NCI-H187 (cell line): ENCODE measurements at places on chromosomes 12 and 14.
A peak's percentile ranks its signal among the peaks of the same experiment; 100 is the strongest.

GRCh38 chr12:104303538-104304151, at the start of gene EID3:
Gene EID3 (plus strand): TSS chr12:104303739. CDS start chr12:104303935, 196 bp downstream.
- no peak for DNase-seq

- DNase-seq, result no peak
Observed at GRCh38 chr12:52909331-52909730, 4.5 kb upstream of the KRT8 start.

DNA sequence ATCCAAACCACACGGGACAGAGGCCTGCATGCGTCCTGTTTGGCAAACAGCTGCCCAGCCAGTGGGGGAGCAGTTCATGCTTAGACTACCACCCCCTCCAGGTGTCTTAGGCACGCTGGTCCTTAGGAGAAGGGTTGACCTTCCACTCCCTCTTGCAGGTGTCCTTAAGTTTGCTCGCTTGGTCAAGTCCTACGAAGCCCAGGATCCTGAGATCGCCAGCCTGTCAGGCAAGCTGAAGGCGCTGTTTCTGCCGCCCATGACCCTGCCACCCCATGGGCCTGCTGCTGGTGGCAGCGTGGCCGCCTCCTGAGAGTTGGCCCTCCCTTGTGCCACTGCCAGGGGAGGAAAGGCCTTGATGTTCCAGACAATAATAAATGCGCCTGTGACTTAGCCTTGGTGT, 1.8 kb downstream of the C12orf57 start:
- DNase-seq, result no peak

GRCh38 chr14:99752486-99753121, 40.6 kb upstream of the EML1 start:
- DNase-seq, result no peak

- DNase-seq, result no peak
Observed at GRCh38 chr12:131094831-131095805, 141.4 kb downstream of the ADGRD1 start.

DNA sequence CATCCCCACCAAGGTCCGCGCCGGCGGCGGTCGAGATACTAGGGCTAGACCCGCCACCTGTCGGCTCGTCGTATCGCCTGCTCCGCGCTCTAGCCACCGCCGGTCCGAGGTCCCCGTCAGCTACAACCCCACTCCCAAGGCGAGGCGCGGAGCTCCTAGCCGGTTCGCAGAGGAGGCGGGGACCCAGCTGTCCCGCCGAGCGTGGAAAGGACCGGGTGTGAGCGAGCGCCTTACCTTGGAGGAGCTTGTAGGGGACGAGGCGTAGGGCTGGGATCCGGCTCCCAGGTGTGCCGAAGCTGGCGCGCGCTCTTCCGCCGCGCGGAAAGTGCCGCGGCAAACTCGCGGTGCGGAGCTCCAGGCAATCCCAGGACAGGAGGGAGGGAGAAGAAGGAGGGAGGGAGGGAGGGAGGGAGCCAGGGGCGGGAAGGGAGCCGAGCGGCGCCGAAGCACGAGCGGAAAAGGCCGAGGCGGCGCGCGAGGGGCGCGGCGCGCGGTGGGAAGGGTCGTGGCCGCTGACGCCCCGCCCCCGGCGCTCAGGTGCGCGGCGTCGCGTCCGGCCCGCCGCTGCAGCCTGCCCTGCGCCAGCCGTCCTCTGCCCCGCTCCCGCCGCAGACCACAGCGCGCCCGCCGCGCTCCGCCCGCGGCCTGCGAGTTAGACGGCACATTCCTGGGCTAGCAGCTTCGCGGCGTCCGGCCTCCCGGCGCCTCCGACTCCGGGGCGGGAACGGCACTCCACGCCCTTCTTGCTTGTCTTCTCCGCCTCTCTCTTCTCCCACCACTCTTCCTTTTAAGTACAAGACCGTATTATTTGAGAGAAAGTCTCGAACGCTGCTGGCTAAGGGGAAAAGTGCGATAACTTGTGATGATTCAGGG, at the start of gene PAWR:
PAWR (minus strand) TSS at position 327 of the 873 bp plus-strand sequence. CDS start 720 bp downstream, outside the sequence.
- DNase-seq, result peak; percentile 81

- no peak for DNase-seq
Observed at GRCh38 chr14:48937541-48938195, 648.5 kb downstream of the RPS29 start.

DNA sequence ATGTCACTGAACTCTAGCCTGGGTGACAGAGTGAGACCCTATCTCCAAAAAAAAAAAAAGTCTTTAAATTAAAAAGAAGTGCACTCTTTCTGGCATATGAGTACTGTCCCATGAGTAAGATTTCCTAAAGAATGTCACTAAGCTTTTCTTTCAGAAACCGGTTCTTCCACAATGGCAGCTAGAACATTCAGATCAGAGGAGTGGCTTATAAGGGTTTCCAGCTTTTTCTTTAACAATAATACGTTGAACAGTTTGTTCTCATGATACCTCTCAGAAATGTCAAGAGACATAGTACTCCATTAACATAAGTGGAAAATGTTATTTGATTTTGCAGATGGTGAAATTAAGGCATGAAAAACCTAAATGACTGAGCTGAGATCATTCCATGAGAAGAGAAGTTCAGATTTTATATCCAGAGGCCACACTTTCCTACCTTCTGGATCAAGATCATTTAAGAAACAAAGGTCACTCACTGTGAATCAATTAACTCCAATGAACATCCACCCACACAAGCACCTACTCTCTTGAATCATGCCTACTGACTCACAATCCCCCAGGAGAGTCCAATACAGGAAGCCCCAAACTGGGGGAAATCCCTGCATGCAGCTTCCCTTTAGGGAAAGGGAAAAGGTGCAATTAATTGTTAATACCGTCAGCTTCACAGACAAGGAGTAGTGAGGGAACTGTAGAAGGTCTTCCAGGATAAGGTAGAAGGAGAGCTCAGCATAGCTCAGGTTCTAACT, 86.9 kb downstream of the SPTSSA start:
- no peak for DNase-seq

DNA sequence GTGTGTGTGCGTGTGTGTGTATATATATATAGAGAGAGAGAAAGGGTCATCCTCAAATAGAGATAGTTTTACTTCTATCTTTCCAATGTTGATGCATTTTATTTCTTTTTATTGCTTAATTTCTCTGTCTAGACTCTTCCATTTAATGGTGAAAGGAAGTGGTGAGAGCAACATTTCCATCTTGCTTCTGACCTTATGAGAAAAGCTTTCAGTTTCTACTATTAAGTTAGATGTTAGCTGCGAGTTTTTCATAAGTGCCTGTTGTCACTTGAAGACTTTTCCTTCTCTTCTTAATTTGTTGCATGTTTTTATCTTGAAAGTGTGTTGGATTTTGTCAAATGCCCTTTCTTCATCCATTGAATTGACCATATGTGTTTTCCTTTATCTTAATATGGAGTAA, 304.4 kb upstream of the FAR2 start:
- DNase-seq, result no peak

DNA sequence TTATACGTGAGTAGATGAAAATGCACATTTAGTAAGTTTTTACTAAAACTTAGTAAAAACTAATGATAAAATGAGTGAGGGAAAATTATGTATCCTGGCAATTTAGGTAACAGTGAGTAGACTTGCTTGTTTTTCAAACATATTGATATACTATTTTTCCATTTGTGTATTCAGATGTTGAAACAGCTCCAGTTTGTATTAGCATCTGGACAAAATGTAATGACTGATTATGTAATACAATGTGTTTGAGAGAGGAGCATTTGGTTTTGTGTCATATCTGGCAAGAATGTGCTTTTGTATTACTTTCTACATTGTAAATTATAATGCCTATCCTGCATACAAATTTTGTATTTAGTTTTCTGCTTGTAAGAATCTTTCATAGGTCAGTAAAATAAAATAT, 5.6 kb downstream of the CNOT2 start:
- no peak for DNase-seq

GRCh38 chr14:44379292-44379977, 127.6 kb downstream of the FSCB start:
- DNase-seq, result no peak

DNA sequence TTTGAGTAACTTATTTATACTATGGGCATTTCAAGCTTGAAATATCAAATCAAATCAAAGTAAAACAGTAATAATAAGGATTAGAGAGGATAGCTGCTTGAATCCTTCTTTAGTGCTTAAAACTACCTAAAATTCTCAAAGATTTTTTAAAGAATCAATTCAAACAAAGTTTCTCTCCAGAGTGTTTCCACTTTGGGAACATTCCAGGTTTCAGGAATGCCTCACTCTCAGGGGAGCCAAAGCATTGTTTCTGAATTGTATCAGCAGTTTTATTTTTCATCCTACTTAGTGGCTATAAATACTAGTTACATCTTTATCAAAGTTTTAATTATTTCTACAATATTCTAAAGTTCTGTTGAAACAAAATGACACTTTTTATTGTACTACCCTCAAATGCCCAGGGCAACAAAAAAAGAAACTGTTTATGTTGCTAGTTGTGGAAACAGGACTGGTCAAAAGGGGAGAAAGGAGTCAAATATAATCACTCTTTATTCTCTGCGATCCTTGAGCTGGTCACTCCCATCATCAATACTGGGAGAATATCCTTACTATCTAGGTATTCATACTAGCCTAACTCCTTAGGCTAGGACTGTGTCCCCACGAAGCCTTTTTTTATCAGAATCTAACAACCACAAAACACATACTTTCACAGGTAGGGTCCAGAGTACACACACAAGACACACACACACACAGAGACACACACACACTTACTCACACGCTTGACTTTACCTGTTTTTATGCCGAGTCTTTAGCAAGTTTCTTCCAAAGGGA, 598 bp downstream of the RASSF9 start:
- no peak for DNase-seq

DNA sequence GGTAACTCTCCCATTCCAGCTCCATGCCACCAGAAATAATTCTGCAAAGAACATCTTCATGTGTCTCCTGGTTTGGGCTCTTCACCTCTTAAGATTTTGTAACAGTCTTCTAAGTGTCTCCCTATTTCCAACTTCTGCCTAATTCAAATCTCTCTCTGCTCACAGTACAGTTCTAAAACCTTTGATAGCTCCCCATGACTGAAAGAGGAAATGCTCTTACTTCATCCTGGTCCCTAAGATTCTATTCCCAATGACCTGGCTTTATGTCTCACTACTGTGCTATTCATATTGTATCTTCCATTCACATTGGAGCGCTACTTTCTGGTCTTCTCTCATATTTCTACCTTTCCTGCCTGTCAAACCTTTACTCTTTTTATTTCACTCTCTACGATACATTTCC, 1.6 kb downstream of the AMN1 start:
- DNase-seq, result no peak

- DNase-seq, result no peak
Observed at GRCh38 chr14:64728106-64728505, 23.9 kb downstream of the PLEKHG3 start.

DNA sequence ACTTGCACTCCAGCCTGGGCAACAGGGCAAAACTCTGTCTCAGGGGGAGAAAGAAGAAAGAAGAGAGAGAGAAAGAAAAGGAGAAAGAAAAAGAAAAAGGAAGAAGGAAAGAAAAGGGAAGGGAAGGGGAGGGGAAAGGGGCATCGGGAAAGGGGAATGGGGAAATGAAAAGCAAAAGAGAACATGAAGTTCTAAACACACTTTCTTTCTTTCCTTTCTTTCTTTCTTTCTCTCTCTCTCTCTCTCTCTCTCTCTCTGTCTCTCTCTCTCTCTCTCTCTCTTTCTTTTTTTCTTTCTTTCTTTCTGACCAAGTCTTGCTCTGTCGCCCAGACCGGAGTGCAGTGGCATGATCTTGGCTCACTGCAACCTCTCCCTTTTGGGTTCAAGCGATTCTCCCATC, 76.9 kb downstream of the RPS6KA5 start:
- DNase-seq, result no peak

DNA sequence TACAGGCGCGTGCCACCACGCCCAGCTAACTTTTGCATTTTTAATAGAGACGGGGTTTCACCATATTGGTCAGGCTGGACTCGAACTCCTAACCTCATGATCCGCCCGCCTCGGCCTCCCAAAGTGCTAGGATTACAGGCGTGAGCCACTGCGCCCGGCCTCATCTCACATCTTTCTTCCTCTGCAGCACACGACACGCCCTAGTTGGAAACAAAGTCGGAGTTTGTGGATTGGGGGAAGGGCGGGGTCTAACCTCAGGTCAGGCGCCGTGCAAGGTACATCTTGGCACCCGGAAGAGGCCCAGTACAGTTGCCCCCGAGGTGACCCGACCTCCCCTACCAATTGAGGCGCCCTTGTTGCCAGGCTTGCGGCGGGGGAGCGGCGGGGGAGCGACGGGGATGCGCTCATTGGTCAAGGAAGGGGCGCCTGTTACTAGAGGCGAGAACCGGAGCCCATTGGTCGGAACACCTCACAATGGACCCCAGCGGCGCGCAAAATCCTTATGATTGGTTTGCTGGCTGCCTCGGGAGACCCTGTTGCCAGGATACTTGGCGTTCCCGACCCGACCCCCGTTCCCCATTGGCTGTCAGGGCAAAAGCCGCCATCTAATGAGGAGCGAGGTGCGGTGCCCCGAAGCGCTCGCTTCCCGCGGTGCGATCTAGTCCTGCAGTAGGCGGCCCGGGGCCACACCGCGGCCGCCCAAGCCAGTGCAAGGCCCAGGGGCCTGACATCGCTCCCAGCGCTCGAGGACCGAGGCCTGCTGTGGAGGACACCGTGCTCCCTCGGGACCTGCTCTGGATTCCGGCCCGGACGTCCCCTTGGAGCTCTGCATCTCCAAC, at the start of gene REC8:
REC8 (plus strand) TSS at position 659 of the 839 bp plus-strand sequence. CDS start 473 bp downstream, outside the sequence.
- peak; percentile 98 for DNase-seq

DNA sequence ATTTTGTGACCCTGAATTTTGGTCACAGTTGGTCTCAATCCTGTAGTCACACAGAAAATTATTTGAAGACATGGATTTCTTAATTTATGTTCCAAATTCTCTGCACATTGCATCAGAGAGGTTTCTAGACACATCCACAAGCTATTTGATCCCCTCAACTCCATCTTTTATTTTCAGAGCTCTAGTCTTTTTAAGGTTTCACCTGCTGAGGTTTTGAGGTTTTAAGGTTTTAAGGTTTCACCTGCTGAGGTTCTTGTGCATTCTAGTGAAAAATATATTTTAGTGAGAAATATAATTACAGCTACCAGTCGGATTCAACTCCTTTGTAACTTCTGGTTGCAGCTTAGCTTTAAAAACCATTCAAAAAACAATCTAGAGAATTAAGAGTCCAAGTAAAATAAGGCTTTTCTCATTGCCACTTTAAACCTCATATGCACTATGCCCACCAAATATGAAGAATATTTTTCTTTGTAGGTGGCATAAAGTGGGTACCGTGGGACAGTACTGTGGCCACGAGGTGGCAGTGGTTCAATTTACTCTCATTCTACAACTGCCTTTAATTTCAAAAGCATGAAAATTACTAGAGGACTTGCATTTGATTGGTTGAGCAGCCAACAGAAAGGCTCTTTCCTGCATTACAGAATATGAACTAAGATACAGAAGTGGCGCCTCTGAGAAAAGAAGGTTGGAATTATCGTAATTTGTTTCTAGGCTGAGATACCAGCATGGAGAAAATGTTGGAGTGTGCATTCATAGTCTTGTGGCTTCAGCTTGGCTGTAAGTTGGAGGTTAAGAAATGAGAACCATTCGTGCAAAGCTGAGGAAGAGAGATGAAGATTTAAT, 366.5 kb upstream of the OR4E1 start:
- DNase-seq, result no peak

- no peak for DNase-seq
Observed at GRCh38 chr12:86601550-86602308, 345.5 kb upstream of the MGAT4C start.

DNA sequence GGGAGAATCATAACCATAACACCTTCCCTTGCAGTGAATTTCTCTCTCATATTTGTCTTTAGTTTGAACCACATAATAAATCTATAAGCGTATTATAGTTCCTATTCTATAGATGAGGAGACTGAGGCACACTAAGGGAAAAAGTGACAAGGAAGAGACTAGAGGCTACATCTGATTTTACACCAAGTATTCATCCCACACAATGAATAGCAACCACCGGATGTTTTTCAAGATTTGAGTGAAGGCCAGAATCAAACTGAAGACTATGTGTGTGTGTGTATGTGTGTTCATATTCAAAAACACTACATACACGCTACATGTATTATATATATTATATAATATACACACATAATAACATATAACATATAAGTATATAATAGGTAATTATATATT, 4.7 kb downstream of the ASB2 start:
- DNase-seq, result no peak
